Effector CD4-positive, alpha-beta T cell (primary cell): ENCODE measurements at places on chromosomes 6 and 20.

GRCh38 chr6:34633785-34634184 lies 62.8 kb downstream of the ILRUN start:
- DNase-seq = no peak

DNA sequence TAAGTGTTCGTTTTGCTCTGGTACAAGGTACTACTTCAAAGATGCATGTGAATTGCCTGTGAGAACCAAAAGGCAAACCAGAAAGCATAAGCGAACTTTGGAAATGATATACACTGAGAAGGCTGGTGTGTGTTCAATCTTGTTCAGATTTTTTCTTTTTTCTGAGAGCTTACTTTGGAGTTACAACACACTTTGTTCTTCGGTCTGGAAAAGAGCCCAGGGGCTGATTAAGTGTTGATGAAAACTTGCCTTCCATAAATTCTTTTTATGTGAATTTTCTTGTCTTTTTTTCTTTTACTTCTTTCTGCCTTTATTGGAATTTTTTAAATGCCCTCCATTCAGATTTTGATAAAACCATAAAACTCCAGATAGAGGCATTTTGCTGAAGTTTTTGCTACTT lies 395.1 kb upstream of the SASH1 start:
- no peak for DNase-seq

DNA sequence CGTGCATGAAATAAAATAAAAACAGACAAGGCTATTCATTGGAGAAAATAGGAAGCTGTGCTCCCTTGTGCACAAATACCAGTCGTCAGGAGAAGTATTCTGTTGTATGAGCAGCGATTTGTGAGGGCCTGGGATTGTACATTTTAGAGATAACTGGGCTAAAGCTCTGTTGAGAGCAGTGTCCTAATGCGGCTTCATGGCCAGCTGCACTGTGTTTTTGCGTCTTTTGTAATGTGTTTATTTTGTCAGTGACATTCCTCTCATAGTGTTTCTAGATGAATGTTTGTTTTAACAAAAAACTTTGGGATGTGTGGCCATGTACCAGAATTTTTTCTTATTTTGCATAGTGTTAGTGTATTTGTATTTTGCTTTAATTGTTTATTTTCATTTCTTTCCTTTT lies 14.8 kb downstream of the ERMARD start:
- DNase-seq = no peak

GRCh38 chr6:39812853-39813533 lies 20.8 kb downstream of the DAAM2 start:
- DNase-seq = no peak

DNA sequence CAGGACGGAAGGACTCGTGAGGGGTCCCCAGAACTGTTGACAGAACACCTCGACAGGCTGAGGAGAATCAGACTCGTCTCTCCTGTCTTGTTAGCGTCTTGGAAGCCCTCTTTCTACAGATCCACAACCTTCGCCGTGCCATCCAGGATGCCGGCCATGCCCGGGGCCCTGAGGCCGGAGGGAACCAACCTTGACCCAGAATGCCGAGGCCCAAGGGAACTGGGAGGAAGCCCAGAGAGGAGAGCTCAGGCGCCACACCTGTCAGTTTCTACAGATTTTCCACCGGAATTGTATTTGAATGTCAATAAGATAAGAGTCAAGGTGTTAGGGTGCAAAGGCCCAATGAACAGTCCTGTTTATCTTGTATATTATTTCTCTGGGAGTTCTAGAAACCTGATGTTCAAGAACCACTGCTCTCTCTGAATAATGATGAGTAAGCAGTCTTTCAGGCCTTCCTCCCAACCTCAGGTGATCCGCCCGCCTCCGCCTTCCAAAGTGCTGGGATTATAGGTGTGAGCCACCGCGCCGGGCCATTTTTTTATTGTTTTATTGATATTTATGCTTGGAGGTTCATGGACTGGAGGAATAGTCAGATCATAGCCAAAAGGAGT lies 799 bp upstream of the ME1 start:
- no peak for DNase-seq

DNA sequence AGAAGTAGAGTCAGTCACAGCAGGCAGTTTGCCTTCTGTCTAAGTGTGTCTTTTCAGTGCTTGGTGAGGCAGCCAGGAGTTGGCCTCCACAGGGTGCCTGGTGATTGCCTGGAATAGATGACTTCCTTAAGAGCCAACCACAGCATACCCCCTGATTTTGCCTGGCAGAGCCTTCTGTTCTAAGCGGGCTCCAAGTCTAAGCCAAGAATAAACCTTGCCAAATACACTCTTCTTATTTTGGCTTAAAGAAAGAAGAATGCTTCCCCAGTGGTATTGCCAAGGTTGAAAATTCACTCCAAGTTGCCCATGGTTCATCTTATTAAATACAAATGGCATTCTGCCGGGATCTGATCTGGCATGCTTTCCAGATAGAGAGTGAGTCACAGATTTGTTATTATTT lies 1424.8 kb upstream of the EYS start:
- DNase-seq = no peak

DNA sequence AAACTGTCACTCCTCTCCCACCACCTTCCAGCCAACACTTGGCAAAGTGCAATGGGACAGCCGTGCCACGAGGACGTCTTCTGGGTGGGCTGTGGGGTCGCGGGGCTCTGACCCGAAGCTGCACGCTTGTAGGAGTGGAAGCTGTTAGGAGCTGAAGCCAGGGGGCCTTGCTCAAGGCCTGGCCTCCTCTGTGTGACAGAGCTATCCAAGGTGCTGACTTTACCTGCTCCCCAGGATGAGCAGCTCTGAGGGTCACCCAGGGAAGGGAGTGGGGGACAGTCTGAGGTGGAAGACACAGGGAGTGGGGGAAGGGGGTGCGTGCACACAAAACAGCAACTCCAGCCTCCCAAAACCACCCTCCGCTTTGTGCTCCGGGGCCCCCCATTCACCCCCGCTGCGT lies 17.5 kb upstream of the CHRNA4 start:
- DNase-seq = no peak

DNA sequence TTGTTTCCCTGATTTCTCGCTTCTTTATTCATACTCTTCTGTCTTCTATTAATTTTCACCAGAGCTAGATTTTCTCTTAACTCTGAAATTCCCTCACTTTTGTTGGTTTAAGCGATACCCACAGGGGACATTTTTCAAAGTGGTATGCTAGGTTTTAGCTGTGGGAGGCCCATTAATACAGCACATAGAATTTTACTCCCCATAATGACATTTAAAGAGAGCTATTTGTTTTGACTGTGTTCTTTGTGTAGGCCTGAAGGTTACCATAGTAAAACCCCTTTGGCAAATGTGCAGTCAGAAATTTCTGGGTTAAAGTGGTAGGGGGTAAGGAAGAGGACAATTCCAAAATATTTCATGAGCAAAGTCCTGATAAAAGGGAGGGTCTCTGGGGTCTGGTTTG lies 721.1 kb upstream of the CITED2 start:
- DNase-seq = no peak

- DNase-seq = no peak
Measured at GRCh38 chr6:71420693-71421328, 132.2 kb downstream of the OGFRL1 start.

DNA sequence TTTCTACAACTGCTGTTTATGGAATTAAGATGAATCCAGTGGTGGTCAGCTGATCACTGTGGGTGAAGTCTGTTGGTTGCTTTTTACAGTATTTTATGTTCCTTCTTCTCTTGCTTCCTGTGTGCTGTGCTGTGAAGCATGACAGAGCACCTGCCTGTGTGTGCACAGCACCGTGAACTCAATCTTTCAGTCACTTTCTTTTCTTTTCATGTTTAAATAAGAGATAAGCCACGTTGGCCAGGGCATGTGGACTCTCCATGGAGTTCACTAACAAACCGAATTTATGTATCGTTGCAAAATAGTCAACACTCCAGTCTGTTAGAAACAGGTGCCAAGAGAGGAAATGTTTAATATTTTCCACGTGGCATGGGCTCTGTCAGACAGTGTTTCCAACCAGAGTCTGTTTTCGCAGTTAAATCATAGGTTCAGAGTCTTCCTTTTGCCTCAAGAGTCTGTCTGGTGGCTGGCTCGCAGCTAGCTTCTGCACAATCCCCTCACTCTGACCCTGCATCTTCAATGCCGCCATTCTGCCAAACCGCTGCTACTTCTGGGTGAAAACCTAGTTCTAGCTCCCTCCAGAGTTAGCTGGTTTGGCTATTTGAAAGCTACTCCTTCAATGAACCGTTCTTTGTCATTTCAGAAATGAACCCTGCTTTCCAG lies 73.2 kb downstream of the QRSL1 start:
- DNase-seq = no peak

- no peak for DNase-seq
Measured at GRCh38 chr20:24442909-24443308, 26.5 kb upstream of the SYNDIG1 start.

- DNase-seq = no peak
Measured at GRCh38 chr20:36274181-36274841, 31.8 kb upstream of the DLGAP4 start.

GRCh38 chr6:150116200-150116800 lies 26.5 kb upstream of the PPP1R14C start:
- no peak for DNase-seq

DNA sequence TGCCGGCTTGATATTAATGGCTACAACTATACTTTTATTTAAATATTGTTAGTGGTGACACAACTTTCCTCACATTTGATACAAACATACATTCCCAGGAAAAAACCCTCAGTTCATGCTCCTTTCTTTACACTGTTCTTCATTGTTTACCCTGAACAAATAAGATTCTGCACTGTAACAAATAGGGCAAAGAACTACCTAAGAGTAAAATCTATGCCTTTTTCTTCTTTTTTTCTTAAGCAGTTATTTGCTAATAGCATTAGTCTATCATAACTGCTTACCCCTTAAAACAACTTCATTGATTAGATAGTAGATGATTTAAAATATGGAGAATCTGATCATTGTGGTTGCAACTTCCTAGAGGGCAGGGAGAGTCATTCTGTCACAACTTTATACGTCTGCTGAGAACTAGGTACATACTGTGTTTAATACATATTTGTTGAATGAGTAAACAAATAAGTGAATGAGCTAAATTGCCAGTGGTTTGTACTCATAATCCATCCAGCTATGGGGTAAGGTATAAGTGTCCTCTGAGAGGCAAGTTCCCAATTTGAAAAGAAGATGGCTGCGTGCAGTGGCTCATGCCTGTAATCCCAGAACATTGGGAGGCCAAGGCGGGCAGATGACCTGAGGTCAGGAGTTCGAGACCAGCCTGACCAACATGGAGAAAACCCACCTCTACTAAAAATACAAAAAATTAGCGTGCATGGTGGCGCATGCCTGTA lies 161.0 kb downstream of the CDK19 start:
- DNase-seq = no peak

GRCh38 chr6:165146456-165146855 lies 162.9 kb downstream of the C6orf118 start:
- DNase-seq = no peak

GRCh38 chr20:44091026-44091425 lies 96.0 kb downstream of the JPH2 start:
- no peak for DNase-seq
